ENCODE measurements at places on chromosomes 2 and 18. TPM values are rescaled to one million over a fixed set of nuclear protein-coding genes. Genes with fewer than 3 reads are reported as not detected.

DNA sequence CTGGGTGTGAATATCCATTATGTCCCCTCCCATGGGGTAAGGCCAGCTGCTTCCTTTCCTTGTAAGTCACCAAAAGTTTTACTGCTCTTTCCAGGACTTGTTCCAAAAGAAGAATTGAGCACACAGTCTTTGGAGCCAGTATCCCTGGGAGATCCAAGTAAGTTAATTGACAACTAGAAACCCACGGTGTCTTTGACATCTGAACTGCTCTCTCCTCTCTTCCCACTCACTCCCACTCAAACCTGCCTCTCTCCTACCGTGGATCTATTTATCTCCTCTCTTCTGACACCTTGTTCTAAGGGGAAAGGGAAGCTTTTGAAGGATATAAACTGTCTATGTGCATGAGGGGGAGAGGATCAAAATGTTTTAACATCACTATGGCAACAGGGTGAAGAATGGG is 86.7 kb downstream of the VIT start:
- H3K36me3 ChIP-seq: no peaks in the 10 kb centered on the region
- H3K27ac ChIP-seq: peak overlapping the region; percentile 44
- no peak overlapping the region for H3K4me3 ChIP-seq
- no peak for DNase-seq
- H3K27me3 ChIP-seq: no peaks in the 10 kb centered on the region

DNA sequence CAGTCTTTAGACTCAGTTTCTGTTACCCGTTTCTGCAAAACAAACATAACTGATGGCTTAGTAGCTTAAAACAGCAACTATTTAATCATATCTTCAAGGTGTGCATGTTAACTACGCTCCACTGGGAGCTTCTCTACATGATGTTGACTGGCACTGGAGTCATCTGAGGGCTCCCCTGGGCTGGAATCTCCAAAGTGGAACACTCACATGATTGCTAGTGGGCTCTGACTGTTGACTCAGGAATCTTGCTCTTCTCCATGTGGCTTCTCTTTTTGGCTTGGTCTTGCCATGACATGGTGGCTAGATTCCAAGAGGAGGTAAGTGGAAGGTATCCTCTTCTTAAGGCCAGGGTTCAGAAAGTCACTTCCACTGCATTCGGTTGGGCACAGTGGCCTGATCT is 160.8 kb downstream of the PMAIP1 start:
- no peak for DNase-seq
- no peaks in the 10 kb centered on the region for H3K36me3 ChIP-seq
- no peak overlapping the region for H3K27ac ChIP-seq
- no peaks in the 10 kb centered on the region for H3K4me1 ChIP-seq
- no peaks in the 10 kb centered on the region for H3K27me3 ChIP-seq
- H3K4me3 ChIP-seq: no peak overlapping the region

GRCh38 chr18:50158866-50159653 is 35.9 kb downstream of the MYO5B start:
- no peaks in the 10 kb centered on the region for H3K36me3 ChIP-seq
- H3K4me3 ChIP-seq: no peak overlapping the region
- no peak overlapping the region for H3K27ac ChIP-seq
- H3K4me1 ChIP-seq: no peaks in the 10 kb centered on the region
- no peaks in the 10 kb centered on the region for H3K27me3 ChIP-seq

DNA sequence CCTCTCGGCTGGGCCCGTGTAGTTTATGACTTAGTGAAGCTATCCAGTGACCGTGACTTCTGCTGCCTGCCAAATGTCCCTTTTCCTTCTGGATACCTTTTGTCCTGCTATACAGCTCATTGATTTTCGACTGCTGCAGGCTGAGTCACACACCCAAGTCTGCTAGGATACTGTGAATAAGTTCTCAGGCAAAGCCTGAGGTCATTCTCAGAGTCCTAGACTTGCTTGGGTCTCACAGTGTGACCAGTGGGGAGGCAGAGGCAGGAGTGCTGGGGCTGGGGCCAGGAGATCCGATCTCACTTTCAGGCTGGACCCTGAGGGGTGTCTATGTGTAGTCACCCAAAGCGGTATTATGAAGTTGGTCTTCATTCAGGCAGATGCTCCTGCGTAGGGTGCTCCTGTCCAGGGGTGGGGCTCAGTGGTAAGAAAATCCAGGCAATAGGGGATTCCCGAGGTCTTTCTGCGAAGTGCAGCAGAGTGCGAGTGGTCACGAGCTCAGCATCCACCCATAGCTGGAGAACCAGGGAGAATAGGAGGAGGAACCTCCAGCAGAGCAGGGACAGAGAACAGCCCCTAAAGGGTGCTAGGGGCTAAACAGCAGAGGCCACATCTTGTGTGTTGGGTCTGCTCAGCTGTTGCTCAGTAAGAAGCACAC is 268.6 kb upstream of the NCKAP5 start:
- no peaks in the 10 kb centered on the region for H3K4me1 ChIP-seq
- no peak overlapping the region for H3K4me3 ChIP-seq
- no peak overlapping the region for H3K27ac ChIP-seq
- H3K36me3 ChIP-seq: no peaks in the 10 kb centered on the region
- DNase-seq: no peak
- no peaks in the 10 kb centered on the region for H3K27me3 ChIP-seq

GRCh38 chr2:150911766-150912280 is 349.8 kb downstream of the RBM43 start:
- no peak overlapping the region for H3K27ac ChIP-seq
- DNase-seq: peak; percentile 20
- no peaks in the 10 kb centered on the region for H3K27me3 ChIP-seq
- H3K36me3 ChIP-seq: no peaks in the 10 kb centered on the region
- H3K4me3 ChIP-seq: no peak overlapping the region

GRCh38 chr2:83069724-83070123 is 1389.4 kb downstream of the SUCLG1 start:
- H3K27me3 ChIP-seq: no peaks in the 10 kb centered on the region
- no peak overlapping the region for H3K27ac ChIP-seq
- DNase-seq: no peak
- H3K4me1 ChIP-seq: no peaks in the 10 kb centered on the region
- no peaks in the 10 kb centered on the region for H3K36me3 ChIP-seq

GRCh38 chr2:137138263-137138662 is 372.9 kb downstream of the THSD7B start:
- H3K4me3 ChIP-seq: no peak overlapping the region
- DNase-seq: no peak
- H3K4me1 ChIP-seq: no peaks in the 10 kb centered on the region
- no peaks in the 10 kb centered on the region for H3K36me3 ChIP-seq
- no peak overlapping the region for H3K27ac ChIP-seq

GRCh38 chr2:60882971-60883753 is 1.8 kb downstream of the REL start:
- H3K4me1 ChIP-seq: peaks cover 29% of the 10 kb centered on the region
- no peak for DNase-seq
- no peaks in the 10 kb centered on the region for H3K27me3 ChIP-seq
- H3K4me3 ChIP-seq: peak overlapping the region; percentile 85

GRCh38 chr18:34951625-34952379 is 89.4 kb upstream of the MAPRE2 start:
- H3K4me1 ChIP-seq: no peaks in the 10 kb centered on the region
- no peak for DNase-seq
- H3K36me3 ChIP-seq: no peaks in the 10 kb centered on the region
- no peak overlapping the region for H3K27ac ChIP-seq

- H3K27ac ChIP-seq: no peak overlapping the region
- DNase-seq: no peak
- H3K36me3 ChIP-seq: no peaks in the 10 kb centered on the region
- no peak overlapping the region for H3K4me3 ChIP-seq
- H3K27me3 ChIP-seq: peaks cover 6% of the 10 kb centered on the region
- H3K4me1 ChIP-seq: no peaks in the 10 kb centered on the region
Measured at GRCh38 chr18:24595561-24596031, 135.2 kb downstream of the HRH4 start.

The CNNM3 gene
- 34.0 TPM for total RNA-seq

The HJURP gene
- total RNA-seq: 87.0 TPM

The PRKD3 gene
- total RNA-seq: 21.8 TPM

The MAIP1 gene
- total RNA-seq: 20.9 TPM

The IGFBP5 gene
- total RNA-seq: 1.9 TPM

The MYO1B gene
- total RNA-seq: 51.5 TPM

The SLC9A2 gene
- 4.1 TPM for total RNA-seq

The GALNT3 gene
- total RNA-seq: 0.10 TPM

The PROC gene
- 1.1 TPM for total RNA-seq

The VWA3B gene
- not detected for total RNA-seq
